ENCODE measurements at places on chromosomes 2 and 18. TPM values are rescaled to one million over a fixed set of nuclear protein-coding genes. Genes with fewer than 3 reads are reported as not detected.

Gene EIF5B
- 23.8 TPM for total RNA-seq

- peak; percentile 32 for DNase-seq
These were observed 118.7 kb downstream of the KCTD1 start for GRCh38 chr18:26429535-26430226.

GRCh38 chr2:108477099-108477498, 28.1 kb downstream of the GCC2 start:
- no peak for DNase-seq

DNA sequence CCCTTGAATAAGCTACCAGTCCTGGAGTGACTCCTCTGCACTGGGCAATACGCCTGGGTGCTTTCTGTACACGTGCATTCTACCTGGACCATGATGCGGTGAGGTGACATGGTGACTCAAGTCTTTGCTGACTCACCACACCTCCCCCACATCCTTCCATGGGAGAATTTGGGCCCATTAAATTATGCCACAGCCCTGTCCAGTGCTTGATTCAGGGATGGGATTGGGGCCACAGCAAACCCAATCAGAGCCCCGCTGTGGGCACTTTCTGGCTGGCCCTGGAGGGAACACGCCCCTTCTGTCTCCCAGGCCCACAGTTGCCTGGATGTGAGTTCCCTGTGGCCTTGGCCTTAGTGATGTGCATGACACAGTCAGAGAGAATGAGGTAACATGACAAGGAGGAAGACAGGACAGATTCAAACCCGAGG, 86.9 kb downstream of the LRRC30 start:
- DNase-seq: no peak

Gene KATNAL2
- total RNA-seq: 20.2 TPM

GRCh38 chr2:19711470-19712372, 190.1 kb downstream of the TTC32 start:
- DNase-seq: peak; percentile 41

- DNase-seq: no peak
These were observed 14.5 kb downstream of the KCNS3 start for GRCh38 chr2:17892770-17893534.

DNA sequence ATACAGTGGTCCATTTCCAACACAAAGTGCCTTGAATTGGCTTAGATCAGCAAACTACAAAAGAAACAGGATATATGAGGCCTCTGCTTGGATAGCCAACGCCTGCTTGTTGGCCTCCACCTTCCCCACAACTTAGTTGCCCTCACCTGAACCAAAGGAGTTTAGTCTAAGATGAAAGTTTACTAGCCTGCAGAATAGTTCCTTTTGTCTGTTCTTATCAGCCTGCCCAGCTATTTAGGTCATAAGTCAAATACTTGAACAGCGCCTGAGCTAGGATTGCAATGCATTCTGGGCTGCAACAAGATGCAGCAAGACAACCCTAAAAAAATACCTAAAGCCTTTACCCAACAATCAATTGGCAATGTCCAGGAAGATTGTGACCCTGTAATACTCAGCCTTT, 13.1 kb upstream of the EPG5 start:
- no peak for DNase-seq

- DNase-seq: no peak
These were observed 62.3 kb downstream of the SOWAHC start for GRCh38 chr2:109676346-109676902.

Gene TFPI
- total RNA-seq: 17.8 TPM

Gene PLCL1
- 0.22 TPM for total RNA-seq

Gene NT5DC4
- total RNA-seq: not detected

DNA sequence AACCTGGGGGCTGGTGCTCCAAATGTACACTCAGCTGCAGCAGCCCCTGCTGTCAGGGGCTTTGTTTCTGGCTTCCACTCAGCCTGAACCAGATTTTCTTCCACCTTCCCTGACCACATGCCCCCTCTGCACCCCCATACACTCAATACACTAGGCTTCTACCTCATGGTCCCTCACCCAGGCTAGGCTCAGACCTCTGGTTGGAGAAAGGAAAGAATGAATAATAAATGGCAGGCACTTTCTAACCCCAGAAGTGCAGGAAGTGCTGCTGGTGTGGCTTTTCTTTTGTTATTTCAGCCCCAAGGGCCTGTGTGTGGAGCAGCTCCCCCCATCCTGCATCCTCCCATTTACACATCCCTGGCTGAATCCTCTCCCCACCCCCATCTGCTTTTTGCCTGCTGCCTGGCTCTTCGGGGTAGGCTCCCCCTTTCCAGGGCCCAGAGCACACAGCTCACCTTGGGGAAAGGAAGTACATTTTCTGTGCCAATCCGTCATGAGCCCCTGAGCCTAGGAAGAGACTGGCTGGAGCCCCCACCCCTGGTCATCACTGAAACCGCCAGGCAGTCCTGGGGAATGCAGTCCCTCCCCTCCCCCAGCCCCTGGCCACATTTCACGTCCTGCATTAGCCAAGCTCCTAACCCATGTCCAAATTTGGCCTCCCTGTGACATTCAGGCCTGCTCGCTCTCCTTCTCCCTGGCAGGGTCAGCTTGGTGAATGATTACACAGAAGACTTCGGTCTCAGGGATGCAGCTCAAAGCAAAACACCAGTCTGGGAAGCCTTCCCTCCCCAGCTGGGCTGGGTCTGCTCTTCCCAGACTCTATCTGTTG, 2.6 kb downstream of the DYSF start:
- DNase-seq: peak; percentile 72

- DNase-seq: no peak
These were observed 62.4 kb upstream of the SKOR2 start for GRCh38 chr18:47313901-47314300.

Gene GAL3ST2
- not detected for total RNA-seq

- DNase-seq: no peak
These were observed 804.5 kb upstream of the POU3F3 start for GRCh38 chr2:104049438-104049837.

- DNase-seq: no peak
These were observed 114.0 kb downstream of the SP3 start for GRCh38 chr2:173851141-173851641.

GRCh38 chr18:41513438-41513837, 441.6 kb upstream of the PIK3C3 start:
- no peak for DNase-seq

Gene CFAP65
- total RNA-seq: not detected

- no peak for DNase-seq
These were observed 304.4 kb upstream of the ZC3H15 start for GRCh38 chr2:186181625-186182024.

DNA sequence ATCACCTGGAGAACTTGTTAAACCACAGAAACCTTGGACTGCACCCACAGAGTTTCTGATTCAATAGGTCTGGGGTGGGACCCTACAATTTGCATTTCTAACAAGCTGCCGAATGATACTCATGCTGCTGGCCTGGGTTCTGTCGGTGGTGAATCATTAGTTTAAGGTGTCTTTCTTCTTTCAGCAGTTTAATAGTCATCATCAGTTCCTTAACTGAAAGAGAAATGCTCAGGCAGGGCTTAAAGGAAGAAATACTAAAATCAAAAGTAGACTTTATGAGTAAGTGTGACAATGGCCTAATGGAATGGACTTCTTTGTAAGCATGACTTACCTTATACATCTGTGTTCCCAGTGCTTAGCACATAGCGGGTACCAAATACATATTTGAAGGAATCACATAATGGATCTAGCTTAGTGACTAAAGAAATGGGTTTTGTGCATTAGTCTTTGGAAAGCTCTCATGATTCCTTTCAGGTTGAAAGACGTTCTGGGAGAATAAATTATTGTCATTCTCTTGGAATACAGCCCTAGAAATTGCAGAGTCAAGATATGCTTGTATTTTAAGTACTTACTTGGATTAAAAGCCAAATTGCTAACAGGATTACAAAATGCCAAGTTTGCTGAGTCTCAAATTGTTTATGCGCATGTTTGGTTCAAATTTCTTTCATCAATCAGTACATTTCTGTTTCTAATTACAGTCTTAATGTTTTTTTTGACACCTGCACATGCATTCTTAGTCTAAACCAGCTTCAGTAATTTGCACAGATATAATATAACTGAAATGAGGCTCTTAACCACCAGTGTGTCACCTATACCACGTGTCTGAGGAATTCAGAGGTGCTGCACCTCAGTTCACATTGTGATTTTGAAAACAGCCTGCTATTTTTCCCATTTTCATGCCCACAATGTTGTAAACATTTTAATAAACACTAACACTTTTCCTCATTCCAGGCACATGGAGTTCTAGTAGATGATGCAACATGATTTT, 220.3 kb upstream of the NRP2 start:
- no peak for DNase-seq

- no peak for DNase-seq
These were observed 75.3 kb downstream of the HNRNPLL start for GRCh38 chr2:38527338-38528007.

Gene SP5
- 10.1 TPM for total RNA-seq

Gene DSG1
- not detected for total RNA-seq

GRCh38 chr2:154125891-154126290, 254.2 kb downstream of the GALNT13 start:
- no peak for DNase-seq

Gene DCC
- 1.3 TPM for total RNA-seq

Gene COLEC12
- 1.9 TPM for total RNA-seq

- no peak for DNase-seq
These were observed 265.5 kb downstream of the NAPG start for GRCh38 chr18:10791169-10791831.

Gene CROCC2
- total RNA-seq: not detected

DNA sequence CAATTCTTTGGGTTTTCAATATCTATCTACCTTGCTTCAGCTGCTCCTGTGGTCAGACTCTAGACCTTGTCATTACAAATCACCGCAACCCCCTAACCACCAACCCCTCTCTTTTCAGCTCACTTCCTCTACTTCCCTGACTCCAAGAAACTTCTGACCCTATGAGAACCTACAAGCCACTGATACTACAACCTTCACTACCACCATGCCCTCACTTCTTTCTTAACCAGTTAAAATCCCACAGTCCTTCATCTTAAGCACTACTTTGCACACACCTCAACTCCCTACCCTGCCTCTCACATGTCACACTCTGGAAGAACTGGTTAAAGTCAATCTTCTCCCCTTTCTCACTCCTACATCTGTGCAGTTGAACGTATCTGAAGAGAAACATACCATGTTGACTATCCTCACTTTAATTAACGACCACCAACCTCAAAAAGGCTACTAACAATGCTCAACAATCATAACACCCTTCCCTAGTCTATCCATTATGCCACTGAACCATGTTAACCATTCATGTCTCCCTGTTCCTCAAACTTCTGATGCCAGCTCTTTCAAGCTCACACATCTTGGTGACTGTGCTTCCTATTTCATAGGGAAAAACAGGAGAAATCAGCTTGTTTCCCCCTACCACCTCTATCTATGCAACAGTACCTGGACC, 12.6 kb downstream of the EIF2AK3 start:
- no peak for DNase-seq

Gene WNT6
- total RNA-seq: not detected

DNA sequence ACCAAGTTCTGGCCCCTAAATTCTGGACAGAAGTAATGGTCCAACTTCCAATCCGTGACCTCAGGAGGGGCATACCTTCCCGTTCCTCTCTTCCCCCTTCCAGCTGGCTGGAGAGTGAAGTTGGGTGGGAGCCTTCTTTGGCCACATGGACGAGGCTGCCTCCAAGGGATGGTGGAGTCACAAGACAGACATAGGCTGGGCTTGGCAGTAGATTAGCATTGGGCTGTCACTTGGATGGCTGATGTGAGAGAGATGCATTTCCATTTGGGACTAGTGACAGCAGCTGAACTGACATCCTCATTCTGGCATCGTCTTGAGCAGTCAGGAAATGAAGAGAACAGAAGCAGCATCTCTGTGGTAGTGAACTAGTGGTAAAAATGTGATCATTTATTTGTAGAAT, 12.6 kb downstream of the NT5DC4 start:
- no peak for DNase-seq

DNA sequence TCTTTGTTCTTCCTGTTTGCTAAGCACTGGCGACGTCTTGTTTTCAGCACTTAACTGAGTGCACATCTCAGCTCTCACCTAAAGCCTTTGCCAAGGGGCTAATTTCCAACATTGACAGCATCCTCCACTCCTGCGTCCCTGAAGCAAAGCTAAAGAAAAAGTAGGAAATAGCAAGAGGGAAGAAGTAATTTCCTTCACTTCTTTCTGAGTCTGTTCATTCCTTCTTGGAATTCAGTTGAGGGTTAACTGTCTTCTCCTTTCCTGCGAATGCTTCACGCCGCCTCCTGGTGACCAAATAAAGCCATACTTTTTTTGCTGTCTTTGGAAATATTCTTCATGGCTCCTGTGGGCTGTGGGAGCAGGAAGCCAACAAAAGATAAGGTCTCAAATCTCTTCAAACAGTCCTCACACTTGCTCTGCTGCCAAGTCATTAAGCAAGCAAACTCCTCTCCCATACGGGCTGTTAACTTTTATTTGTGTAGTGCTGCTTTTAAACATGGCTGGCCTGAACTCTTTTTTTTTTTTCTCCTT, 100.9 kb downstream of the DPP10 start:
- peak; percentile 39 for DNase-seq

DNA sequence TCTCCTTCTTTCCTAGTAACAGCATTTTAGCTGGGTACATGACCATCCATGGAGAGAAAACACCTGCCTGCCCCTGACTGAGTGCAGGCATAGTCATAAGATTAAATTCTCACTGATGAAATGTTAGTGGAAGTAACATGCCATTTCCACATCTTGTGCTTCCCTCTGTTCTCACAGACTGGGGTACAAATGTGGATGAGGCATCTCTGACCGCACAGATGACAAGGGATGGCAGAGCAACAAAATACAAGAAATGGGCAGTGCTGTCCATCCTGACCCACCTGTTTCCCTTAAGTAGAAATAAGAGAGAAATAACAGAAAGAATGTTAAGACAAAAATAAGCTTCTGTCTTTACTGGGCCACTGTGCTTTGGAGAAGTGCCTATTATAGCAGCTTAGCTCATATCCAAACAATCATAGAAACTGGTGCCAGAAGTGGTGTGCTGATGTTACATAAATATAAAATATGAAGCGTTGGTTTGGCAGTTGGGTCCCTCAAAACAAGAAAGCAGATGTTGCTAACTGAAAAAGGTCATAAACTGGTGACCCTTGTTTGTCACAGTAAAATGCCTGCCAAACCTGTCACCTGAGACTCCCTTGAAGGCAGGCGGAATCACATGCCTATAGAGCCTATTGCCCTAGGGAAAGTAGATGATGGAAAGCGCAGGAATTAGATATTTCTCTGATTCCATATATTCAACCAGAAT, 72.4 kb upstream of the CCDC150 start:
- DNase-seq: no peak

- no peak for DNase-seq
These were observed 51.8 kb upstream of the PMAIP1 start for GRCh38 chr18:59848002-59848401.

Gene TTN
- 0.80 TPM for total RNA-seq

GRCh38 chr2:10161961-10162441, 39.5 kb downstream of the RRM2 start:
- DNase-seq: peak; percentile 37

- DNase-seq: no peak
These were observed 21.5 kb upstream of the GALNT3 start for GRCh38 chr2:165815299-165816141.

- no peak for DNase-seq
These were observed 607.9 kb upstream of the ID2 start for GRCh38 chr2:8073916-8074315.

Data from H7 (cell line).